HepG2 (cell line): ENCODE measurements at places on chromosomes 5 and 9.

DNA sequence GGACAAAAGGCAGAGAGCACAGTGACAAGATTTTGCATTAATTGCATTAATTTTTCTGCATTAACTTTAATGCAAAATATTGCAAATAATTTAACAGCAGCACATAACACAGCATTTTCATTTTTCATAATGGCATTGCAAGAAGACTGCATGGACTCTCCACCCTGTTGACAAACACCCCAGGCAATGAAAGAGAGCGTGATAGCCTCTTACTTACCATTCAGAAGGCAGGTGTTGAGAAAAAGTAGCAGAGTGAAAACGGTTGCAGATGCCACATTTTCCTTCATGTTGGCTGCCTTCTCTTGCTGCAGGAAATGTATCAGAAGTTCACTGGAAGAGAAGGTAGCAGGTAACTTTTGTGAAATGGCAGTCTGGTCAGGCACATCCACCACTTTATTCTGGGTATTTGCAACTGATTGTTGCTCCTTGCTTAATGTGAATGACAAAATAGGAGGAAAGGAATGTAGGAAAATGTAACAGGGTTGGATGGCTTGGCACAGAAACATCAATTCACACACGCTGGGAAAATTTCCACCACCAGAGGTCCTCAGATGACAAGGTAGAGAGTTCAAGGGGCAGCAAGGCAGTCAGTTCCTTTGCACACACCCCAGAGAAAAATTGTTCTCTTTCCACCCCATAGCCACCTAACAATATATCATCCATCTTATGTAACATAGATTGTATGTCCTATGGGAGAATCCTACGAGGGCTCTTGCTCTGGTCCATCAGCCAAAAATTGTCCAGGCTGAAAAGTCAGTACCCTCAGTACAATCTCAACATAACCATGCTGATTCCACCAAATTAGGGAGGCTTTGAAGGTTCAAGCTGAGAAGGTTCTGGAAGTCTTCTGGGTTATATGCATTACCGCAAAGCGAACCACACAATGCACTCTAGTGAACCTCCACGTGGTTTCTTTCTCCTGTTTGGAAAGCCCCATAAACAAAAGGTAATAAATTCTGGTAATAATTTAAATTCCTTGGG lies 41.9 kb upstream of the AGXT2 start:
- DNase-seq = peak; percentile 64

- peak; percentile 20 for DNase-seq
Measured at GRCh38 chr9:95018099-95018936, 291.8 kb downstream of the AOPEP start.

DNA sequence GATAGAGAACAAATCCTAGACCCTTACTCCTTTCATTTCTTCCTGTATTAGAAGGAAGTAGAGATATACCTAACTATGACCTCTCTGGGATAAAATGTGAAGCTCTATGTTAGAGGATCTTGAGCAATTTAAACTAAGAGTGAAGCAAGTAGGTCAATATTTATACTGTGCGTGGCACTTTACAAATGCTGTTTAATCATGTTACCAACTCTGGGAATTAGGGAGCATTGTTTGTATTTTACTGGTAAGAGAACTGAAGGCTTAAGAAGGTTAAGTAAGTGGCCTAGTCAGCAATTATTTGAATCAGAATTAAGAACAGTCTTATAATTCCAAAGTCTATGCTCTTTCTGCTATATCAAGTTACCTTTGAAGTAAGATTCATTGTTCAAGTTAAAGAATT lies 12.0 kb downstream of the TNC start:
- DNase-seq = peak; percentile 12

DNA sequence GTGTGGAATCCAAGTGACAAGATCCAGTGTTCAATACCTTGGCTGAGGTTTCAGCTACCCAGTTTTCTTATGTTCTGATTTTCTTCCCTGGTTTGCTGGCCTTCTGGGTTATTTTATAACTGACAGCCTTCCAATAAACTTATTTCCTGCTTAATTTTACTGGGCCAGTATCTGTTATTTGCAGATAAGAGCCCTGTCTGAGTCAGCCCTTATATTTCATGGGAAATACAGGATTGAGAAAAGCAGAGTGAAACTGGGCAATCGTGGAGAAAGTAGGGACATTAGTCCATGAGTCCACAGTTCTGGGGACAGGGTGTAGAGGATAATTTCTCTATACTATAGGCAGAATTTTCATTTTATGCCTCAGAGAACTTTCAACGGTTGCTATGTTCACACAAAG lies 32.3 kb downstream of the TMEM167A start:
- no peak for DNase-seq

DNA sequence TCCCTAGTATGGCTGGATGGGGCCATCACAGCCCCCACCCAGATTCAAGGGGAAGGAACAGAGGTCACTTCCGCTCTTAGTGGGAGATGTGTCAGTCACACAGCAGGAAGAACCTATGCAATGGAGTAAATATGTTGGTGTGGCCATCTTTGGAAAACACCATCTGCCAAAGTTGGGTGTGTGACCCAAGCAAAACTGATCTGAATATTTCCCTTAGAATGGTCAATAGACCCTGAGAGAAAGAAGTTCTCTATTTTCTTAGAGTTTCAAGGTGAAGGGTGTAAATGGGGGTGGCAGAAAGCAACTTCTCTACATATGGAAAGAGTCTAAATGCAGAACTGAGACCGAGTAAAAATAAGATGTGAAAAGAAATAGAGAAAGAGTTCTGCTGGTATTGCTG lies 212.7 kb downstream of the ESM1 start:
- DNase-seq = no peak

GRCh38 chr9:100515578-100516494 lies 42.9 kb downstream of the TMEFF1 start:
- DNase-seq = no peak

- no peak for DNase-seq
Measured at GRCh38 chr5:143277536-143277935, 126.0 kb downstream of the NR3C1 start.

DNA sequence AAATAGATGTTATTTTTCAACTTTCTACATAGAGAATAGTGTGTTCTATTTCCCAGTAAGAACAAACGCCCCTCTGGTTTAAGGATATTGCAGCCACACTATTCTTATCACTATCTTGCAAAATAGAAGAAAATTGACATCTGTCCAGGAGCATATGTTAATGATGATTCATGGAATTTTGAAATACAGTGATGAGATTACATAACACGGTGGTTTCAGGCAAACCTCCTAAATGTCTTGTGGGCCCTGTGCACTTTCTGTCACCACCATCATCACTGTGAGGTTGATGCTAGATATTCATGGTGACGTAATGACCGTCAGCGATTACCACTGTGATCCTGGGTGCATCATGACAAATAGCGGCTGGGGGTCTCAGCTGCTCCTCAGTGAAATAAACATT lies 48.1 kb downstream of the CFAP90 start:
- DNase-seq = no peak

DNA sequence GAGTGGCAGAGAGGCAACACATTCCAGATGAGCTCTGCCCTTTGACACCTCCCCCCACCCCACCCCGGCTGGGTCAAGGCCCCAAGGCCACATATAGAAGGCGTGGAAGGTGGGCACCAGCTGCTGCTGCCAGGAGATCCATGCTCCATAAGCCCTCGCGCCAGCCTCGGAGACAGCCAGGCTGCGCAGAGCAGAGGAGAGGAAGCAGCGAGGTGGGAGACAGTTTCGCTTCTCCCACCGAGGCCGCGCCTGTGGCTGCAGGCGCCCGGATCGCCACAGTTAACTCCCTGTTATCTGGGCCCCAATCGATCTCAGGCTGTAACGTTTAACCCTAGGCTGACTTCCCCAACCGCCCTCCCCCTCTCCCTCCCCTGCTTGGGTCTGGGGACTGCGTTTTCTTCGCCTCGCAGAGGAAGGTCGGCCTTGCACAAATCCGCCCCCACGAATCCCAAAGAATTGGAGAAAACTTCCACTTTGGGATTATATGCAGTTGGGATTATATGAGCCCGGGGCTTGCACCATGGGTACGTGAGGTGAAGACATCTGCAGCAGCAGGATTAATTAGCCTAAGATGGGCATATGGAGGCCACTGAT lies 1.1 kb upstream of the CXXC5 start:
- DNase-seq = no peak

GRCh38 chr9:127281891-127282290 lies 17.3 kb downstream of the GARNL3 start:
- DNase-seq = no peak

DNA sequence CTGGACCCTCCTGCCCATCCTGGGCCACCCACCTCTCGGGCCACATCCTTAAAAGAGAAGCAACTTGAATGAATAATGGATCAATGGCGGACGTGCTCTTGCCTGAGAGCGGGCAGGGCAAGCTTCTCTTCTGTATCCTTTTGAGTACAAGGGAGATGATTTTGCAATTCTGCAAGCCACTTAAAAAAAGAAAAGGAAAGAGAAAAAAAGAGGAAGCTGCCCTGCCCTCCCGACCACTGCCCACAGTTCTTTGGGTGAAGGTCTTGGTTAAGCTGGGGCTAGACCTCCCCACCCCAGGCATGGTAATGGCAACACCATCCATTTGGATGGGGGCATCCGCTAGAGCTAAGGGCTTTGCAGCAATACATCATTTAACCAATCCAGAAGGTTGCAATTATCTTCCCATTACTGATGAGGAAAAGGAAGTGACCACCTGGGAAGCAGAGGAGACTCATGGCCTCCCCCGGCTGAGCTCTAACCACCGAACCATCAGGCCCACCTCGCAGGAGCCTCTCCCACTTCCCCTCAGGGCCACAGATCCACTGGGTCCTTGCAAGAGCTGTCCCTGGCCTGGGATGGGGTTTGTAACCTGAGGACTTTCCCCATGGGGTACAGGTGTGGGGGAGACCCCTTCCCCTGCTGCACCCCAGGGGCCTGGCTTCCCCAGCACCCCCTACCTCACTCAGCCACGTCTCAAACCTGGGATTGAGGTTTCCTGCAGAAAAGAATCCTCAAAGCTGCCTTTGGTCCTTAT lies 27.8 kb upstream of the LAMC3 start:
- no peak for DNase-seq

- no peak for DNase-seq
Measured at GRCh38 chr5:81513982-81514381, 120.0 kb upstream of the ACOT12 start.

DNA sequence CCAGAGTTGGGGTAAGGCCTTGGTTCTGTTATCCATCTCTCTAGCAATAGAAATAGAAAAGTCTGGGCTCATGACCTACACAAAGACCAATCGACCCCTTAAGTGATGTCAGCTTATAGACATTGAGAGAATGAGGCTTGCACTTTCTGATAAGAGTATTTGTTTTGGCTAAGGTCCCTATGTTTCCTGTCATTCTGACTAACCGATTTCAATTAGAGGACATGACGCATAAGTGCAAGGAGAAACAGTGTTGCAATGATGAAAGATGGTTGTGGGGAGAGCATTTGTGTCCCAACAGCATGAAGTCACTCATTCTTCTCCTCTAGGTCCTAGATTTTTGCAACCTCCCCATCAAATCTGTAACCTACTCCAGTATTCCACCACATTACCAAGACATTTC lies 255.1 kb downstream of the MAT2B start:
- DNase-seq = peak; percentile 24

GRCh38 chr5:115398719-115399118 lies 102.3 kb upstream of the CCDC112 start:
- no peak for DNase-seq
